ENCODE measurements at places on chromosomes 4 and X. TPM values are rescaled to one million over a fixed set of nuclear protein-coding genes. Genes with fewer than 3 reads are reported as not detected.

Gene NEUROG2
- not detected for total RNA-seq

Gene SAGE1
- total RNA-seq: not detected

Gene PABPC1L2B
- 0.19 TPM for total RNA-seq

Gene MSX1
- total RNA-seq: not detected

DNA sequence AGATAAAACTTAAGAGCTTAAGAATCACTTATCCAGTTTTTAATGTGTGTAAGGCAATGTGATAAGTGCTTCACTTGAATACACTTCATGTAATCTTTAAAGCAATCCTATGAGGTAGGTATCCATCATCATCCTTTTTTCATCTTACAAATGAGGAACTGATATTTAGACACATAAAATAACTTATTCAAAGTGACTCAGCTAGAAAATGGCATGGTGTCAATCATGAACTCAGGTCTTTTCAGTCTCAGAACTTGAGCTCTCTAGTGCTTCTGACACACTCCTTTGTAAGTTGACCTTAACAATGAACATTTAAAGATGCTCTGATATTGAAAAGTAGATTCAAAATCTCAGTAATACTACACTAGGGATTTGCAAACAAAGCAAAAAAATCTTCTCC, 224.8 kb upstream of the TEX13C start:
- DNase-seq: no peak

DNA sequence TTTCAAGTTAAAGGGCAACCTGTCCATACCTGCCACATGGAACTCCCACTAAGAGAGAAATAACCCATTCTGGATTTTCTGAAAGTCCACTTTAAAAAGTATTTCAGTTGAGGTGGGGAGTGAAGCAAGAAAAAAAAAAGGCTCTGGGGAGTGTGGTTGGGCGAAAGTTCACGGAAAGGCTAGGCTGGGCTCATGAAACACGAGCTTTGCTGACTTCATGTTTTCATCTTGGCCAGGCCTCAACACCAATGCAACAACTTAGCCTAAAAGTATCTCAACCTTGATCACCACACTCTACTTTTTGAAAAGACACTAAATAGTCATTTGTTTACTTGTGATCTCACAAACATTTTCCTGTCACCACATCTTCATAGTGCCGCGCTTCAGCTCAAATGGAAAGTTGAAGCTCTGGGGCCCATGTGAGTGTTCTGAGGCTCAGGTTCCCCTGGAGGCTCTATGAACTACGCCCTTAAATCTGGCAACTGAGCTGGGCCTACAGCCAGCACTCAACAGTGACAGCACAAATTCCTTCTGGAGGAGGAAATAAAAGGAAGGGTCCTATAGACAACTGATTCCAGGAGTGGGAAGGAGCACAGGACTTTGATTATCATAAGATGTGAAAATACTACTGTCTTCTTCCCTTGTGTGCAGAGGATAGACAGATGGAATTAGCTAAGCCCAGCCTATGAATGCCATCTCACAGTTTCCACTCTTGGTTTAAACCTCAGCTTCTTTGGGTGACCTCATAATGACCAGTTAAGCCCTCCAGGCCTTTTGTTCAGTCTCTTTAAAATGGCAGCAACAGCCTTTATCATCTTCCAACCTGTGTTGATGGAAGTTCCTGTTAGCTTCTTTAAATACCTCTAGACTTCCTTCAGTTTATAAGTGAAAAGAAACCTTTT, 5.1 kb downstream of the CD40LG start:
- no peak for DNase-seq

GRCh38 chr4:107896158-107896645, 35.1 kb upstream of the CYP2U1 start:
- DNase-seq: no peak

DNA sequence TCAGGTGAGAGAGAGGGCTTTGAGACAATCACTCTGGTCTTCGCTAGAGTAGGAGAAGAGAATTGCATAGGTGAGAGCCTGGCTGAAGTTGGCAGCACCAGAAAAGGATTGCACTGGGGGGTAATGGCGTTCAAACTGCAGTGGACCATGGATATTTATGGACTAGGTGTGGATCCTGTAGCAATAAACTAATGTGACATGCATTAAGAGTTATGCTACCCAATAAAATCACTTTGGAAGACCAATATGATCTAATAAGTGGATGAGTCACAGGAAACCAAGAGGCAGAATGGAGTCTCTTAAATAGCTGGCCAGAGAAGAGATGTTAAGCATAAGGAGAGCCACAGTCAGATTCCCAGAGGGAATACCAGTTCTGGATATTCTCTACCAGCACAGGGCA, 259.8 kb downstream of the FBXO8 start:
- DNase-seq: no peak

GRCh38 chr4:112341033-112341432, 43.9 kb downstream of the ALPK1 start:
- no peak for DNase-seq

- no peak for DNase-seq
These were observed 106.4 kb downstream of the PHKA2 start for GRCh38 chrX:18877469-18877868.

- DNase-seq: no peak
These were observed 44.2 kb downstream of the MID1IP1 start for GRCh38 chrX:38845426-38845825.

GRCh38 chr4:182801636-182802035, 115.5 kb downstream of the DCTD start:
- DNase-seq: no peak
